H9 (cell line): ENCODE measurements at places on chromosomes 1 and 21.

DNA sequence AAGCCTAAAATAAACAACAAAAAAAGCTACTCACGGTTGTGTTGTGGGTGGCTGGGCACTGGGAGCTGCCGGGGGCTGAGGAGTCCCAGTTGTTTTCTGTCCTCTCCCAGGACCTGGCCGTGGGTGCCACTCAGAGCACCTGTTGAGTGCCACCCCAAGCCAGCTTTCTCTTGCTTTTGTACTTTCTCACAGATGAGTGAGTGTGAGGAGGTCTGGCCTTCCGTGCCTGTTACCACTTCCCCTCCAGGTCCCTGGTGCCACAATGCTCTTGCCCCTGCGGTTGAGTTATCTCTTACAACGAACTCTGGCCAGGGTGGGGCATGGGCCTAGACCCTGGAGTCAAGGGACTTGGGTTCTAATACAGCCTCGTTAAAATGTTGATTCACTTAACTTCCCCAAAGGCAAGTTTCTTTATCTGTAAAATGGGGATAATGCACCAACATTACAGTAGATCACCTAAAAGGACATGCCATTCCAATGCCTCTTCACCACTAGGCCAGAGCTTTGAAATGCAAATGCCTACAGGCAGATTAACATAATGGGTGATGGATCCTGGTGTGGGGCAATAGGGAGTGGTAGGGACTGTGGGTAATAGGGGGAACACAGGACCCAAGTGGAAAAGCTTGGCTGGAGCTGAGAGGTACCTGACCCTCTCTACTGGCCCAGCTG, at the start of gene CNR2:
CNR2 (minus strand) TSS at position 151 of the 669 bp plus-strand sequence. CDS start 37,745 bp downstream, outside the sequence.
- DNase-seq, result no peak

GRCh38 chr1:100039591-100039990, 69.8 kb downstream of the SLC35A3 start:
- no peak for DNase-seq

- DNase-seq, result no peak
These were observed 16.5 kb downstream of the EIF2D start for GRCh38 chr1:206595581-206596318.

- DNase-seq, result no peak
These were observed 43.0 kb upstream of the RXRG start for GRCh38 chr1:165487921-165488320.

GRCh38 chr1:76639181-76639580, 228.1 kb upstream of the ST6GALNAC5 start:
- no peak for DNase-seq

GRCh38 chr1:143651350-143651992, 320.3 kb downstream of the FAM72C start:
- no peak for DNase-seq

GRCh38 chr1:152109231-152109997, 5.8 kb downstream of the TCHH start:
- DNase-seq, result peak; percentile 49

DNA sequence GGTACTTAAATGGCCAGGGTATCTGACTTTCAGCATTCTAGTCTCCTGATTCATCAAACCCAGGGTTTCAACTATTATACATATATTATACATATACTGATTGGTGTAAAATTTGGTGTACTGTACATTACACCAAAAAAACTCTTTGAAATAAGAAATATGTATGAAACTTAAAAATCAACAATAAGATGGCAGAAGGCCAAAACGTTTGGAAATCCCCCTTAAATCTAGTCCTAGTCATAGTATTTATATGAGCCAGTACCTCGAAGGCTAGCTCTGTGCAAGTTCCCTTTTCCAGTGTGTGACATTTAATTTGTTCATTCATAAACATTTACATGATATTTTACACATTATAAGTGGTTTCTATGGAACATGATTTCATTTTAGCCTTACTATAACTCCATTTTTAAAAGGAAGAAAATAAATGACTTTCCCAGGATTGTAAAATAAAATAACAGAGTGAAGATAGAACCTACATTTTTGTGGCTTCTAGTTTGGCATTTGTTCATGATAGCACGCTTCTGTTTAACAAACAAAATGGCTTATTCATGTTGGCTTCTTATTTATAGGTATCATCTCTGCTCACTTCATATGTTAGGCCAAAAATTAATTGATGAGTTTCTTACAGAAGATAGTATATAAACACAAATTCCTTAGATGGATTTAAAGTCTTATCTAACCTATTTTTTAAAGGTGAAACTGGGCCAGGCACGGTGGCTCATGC, 18.8 kb upstream of the ZNF281 start:
- no peak for DNase-seq

GRCh38 chr1:64848136-64848535, 103.3 kb downstream of the RAVER2 start:
- DNase-seq, result no peak

DNA sequence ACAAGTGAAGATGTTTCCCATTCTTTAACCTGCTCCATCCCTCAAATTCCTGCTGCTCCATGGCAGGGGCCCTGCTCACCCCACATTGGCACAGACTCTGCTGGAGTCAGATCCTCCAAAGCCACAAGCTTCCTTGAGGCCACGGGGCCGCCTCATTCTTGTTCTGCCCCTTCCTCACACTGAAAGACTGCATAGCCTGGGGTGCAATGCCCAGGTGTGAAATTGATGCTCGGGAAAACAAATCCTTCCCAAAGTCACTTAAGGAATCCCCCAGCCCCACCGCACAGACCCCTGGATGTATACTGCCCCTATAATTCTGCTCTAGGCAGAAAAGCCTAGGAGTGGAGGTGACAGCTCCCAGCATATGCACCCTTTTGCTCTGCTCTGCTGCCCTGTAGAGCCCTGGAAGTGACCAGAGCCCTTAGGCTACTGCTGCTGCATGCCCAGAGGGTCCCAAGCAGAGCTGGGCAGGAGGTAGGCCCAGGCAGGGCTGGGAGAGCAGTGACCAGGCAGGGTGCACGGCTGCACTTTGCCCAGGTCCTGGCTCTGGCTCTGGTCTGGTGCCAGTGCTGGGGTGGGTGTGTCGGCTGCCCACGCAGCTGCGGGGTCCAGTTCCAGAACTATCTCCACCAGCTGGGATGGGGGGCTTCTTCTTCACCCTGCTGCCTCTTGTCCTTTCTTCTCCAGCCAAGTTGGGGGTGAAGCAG, 1.6 kb downstream of the HES2 start:
- no peak for DNase-seq

- no peak for DNase-seq
These were observed 128.4 kb downstream of the GRIK3 start for GRCh38 chr1:36905941-36906340.

GRCh38 chr1:46532498-46533178, 18.8 kb downstream of the KNCN start:
- peak; percentile 55 for DNase-seq

GRCh38 chr1:111690306-111690617, 48.9 kb downstream of the INKA2 start:
- DNase-seq, result no peak

GRCh38 chr21:19683492-19683891, 1279.9 kb upstream of the TMPRSS15 start:
- DNase-seq, result no peak

GRCh38 chr1:224867715-224868114, 61.8 kb upstream of the DNAH14 start:
- no peak for DNase-seq

- DNase-seq, result no peak
These were observed 8.0 kb downstream of the HES4 start for GRCh38 chr1:991895-992294.

DNA sequence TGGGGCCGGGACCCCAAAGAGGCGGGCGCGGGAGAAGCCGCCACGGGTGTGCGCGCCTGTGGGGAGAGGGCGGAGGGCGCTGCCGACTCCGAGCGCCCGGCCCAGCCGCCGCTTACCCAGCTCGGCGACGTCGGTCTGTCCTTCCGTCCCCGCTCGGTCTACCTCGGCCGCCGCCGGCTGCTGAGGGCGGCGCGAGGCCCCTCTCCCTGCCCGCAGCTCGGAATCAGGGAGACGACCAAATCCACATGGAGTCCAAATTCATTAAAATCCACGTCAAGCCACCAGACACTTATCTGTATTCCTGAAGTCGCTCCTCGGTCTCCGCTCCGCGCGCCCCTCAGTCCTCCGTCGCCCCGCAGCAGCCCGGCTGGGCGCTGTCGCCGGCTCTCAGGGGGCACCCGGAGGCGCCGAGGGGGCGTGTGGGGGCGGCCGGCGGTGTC, 637 bp downstream of the PLXNA2 start:
- DNase-seq, result no peak

DNA sequence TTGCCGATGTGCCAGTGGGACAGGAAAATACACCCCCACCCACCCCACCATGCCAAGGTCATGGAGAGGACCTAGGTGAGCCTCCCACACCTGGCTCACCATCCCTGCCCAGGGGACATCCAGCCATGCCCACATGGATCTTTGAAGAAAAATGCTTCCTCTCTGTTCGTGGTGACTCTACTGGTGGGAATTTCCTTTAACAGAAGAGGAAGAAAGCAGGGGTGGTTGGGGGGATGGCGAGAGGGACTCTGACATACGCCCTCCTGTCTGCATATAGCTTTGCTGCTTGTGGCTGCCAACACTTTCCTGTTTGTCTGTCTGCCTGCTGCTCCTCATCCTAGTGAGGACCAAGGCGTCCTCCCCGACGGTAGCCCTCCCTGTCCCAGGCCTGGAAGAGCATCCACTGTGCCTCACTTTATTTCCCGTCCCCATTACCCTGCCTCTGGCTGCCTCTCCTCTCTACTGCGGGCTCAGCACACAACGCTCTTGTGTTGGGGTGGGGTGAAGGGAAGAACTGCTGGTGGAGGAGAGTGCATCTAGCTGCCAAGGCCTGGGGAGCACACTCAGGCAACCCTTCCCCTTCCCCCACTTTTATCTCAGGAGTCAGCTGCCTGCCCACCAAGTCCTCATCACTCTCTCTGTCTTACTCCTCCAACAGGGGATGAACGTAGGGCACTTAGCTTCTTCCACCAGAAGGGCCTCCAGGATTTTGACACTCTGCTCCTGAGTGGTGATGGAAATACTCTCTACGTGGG, 2.5 kb downstream of the SEMA4A start:
- no peak for DNase-seq

- no peak for DNase-seq
These were observed 25.9 kb downstream of the GIPC2 start for GRCh38 chr1:78071696-78072095.
